GM10248 (cell line): ENCODE measurements at places on chromosomes 11 and 22.

DNA sequence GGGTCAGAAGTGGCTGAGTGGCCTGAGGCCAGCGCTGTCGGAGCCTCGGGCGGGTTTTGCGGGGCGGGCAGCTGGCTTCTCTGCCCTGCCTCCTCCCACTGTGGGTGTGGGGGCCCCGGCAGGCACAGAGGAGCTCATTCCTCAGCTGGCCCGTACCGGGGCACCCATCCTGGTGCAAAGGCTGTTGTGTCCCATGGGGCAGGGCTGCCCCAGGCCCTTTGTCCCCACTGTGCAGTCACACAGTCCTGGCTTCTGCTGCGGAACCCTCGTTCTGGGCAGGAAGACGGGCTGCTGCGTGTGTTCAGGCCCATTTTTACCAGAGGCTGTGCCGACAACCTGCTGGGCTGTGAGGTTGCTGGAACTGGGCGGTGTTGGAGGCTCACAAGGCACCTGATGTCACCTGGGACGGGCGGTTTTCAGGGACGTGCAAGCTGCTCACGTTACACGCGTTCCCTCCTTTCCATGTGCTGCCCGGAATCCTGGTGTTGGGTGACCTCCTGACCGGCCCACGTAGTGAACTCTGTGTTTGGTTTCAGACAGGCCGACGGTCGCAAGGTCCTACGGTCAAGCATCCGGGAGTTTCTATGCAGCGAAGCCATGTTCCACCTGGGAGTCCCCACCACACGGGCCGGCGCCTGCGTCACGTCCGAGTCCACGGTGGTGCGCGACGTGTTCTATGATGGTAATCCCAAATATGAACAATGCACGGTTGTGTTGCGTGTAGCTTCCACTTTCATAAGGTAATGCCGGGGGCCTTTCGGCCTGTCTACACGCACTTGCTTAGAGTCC lies 5.2 kb downstream of the SELENOO start:
- no peak for DNase-seq

GRCh38 chr11:72634472-72635095 lies 39.6 kb downstream of the PDE2A start:
- DNase-seq = no peak

DNA sequence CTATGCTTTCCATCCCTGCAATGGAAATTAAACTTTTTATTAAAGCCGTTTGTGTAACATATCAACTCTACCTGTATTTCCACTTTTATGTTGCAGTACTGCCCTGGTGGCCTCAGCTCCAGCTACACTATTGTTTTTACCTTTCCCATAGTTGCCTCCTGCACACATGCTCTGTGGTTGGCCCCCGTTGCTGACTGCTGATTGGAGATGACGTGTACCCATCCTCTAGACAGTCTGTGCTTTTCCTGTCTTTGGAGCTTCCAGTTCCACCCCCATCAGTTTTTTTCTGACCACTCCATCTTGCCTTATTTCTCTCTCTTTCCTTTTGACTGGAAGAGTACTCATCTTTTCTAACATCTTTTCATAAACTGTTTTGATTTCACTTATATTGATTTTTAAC lies 123.8 kb downstream of the TEAD1 start:
- DNase-seq = no peak

DNA sequence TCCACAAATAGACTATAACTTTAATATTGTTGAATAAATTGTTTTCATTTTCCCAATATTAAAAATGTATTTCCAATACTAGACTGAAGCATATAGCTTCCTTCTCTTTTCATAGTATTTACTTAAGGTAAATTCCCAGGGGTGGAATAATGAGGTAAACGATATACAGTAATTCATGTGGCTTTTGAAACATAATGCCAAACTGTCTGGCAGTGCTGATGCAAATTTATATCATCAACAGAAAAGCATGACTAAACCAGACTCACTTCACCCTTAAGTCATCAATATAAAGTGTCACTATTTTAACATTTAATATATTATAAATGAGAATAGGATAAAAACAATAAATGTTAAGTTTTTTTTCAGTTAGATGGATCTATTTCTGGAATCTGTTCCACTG lies 13.6 kb downstream of the C2CD3 start:
- no peak for DNase-seq

GRCh38 chr11:65912845-65913244 lies 6.0 kb downstream of the C11orf68 start:
- peak; percentile 52 for DNase-seq

- peak; percentile 39 for DNase-seq
Observed at GRCh38 chr11:33753304-33753967, 17.2 kb upstream of the CD59 start.

DNA sequence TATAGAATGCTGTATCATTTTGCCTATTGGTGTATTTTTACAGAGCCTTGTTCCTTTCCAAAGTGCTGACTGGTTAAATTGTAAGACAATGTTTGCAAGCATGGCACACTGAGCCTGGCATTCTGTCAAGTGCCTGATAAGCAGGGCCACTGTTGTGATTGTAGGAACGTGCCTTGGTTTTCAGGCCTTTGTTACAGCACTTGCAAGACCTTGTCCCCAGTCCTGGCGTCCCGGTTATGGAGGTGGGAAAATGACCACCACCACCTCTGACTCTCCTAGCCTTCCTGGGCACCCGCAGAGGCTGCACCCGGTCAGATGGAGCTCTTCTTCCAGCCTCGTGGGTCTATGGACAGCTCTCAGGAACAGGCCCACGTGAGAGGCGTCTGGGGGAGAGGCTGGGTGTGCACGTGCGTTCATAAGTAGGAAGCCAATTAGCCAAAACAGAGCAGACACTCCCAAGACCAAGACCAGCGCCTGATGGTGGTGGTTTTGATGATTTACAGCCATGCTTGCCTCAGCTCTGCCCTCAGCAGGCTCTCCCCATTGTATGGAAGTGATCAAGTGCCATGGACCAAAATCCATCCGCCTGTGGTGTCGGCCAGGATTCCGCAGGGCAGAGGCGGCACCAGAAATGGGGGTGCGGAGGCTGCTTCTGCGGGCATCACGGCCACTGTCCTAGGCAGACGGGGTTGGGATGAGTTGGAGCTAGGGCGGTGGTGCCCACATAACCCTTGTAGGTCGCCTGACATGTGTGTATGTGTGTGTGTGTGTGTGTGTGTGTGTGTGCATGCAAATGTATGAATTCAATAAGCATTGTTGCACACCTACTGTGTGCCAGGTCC lies 89.8 kb downstream of the RTL6 start:
- DNase-seq = no peak

- peak; percentile 80 for DNase-seq
Observed at GRCh38 chr11:2531277-2531986, 86.6 kb downstream of the KCNQ1 start.

DNA sequence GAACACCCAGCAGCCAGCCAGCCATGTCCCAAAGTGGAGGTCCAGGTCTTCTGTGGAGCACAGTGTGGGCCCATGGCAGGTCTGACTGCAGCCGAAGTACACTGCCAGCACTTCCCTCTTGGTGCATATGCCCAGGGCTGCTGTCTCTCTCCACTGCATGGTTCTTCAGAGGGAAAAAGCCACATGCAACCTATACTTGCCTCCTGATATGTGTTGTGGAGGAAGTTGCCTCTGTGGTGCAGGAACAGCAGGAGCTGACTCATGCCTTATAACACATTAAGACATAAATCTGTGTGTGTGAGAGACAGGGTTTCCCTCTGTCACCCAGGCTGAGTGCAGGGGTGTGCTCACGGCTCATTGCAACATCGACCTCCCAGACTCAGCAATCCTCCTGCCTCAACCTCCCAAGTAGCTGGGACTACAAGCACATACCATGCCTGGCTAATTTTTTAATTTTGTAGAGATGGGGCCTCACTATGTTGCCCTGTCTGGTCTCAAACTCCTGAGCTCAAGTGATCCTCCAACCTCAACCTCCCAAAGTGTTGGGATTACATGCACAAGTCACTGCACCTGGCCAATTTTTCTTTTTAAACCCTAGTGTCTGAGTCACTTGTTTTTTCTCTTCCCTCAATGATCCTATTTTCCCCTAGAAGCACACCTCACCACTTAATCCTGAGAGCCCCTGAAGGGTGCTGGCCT lies 98.8 kb downstream of the MPPED2 start:
- no peak for DNase-seq

DNA sequence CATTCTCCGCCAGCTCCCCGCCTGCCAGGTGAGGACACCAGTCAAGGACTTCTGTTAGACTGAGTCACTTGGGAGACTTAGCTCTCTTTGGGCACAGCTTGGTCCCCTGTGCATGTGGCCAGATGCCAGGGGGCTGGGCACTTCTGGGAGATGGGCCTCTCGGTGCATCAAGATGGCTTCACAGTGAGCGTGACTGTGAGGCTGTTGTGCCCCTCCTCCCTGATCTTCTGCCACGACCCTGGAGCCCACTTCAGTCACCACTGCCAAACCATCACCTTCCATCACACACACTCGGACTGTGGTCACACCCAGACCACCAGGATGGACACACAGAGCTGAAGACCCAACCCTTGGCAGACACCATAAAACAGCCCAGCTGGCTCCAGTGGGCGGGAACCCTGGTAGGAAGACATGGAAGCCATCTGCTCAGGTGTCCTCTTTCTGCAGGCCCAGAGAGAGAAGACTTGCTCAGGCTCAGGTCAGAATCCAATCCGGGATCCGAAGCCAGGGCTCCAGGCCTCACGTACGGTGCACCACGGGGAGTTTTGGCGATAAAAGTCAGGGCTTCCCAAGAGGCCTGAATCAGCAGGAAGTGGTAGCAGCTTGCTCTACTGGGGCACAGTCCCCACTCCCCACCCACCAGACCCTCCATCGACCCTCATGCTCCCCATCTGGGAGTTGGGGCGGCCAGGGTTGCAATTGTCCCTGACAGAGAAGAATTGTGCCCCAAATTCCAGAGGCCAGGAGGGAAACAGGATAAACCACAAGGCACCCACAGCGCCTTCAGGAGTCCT lies 29.8 kb upstream of the CD5 start:
- no peak for DNase-seq

- no peak for DNase-seq
Observed at GRCh38 chr11:121958971-121959325, 157.1 kb downstream of the BLID start.

DNA sequence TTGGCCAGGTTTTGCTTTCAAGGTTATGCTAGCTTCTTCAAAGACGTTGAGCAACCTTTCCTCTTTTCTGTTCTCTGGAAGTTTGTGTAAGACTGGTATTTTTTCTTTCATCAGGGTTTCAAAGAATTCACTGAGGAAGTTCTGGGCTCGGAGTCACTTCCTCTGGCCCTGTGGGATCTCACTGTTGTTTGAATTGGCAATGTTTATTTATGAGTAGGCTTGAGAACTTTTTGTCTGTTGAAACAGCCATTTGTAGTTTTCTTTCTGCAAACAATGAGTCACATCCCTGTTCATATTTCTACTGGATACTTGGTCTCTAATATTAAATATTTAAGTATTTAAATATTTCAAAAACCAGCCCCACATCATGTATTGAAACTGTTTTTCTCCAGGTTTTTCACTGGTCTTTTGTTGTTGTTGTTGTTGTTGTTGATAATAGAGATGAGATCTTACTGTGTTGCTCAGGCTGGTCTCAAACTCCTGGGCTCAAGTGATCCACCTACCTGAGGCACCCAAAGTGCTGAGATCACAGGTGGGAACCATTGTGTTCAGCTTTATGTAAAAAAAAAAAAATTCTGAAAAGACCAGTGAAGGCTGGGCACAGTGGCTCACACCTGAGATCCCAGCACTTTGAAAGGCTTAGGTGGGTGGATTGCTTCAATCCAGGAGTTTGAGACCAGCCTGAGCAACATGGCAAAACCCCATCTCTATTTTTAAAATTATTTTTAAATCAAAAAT lies 26.9 kb downstream of the SUSD2 start:
- DNase-seq = no peak

- no peak for DNase-seq
Observed at GRCh38 chr11:123404676-123405075, 25.4 kb upstream of the GRAMD1B start.

- no peak for DNase-seq
Observed at GRCh38 chr11:57648801-57649735, 644 bp downstream of the YPEL4 start.

- DNase-seq = no peak
Observed at GRCh38 chr22:19691721-19692341, 22.5 kb upstream of the SEPTIN5 start.

GRCh38 chr22:30088468-30088867 lies 8.2 kb downstream of the HORMAD2 start:
- DNase-seq = no peak

- DNase-seq = no peak
Observed at GRCh38 chr11:117524468-117525183, 197.0 kb downstream of the CEP164 start.

DNA sequence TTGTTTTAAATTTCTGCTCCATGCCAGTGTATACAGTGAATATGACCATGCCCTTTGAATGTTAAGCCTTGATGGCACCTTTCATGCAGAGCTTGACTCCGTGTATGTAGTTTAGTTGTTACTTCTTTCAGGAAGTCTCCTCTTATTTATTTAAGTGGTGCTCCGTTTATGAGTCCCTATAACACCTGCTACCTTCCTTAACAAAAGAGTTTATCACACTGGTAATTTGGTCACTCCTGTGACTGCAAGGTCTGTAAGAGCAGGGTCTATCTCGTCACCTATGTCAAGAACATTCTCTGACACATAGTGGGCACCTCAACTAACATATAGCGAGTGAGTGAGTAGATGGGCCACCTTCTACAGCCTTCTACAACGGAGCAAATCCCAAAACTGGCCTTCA lies 152.5 kb downstream of the CCDC34 start:
- no peak for DNase-seq

DNA sequence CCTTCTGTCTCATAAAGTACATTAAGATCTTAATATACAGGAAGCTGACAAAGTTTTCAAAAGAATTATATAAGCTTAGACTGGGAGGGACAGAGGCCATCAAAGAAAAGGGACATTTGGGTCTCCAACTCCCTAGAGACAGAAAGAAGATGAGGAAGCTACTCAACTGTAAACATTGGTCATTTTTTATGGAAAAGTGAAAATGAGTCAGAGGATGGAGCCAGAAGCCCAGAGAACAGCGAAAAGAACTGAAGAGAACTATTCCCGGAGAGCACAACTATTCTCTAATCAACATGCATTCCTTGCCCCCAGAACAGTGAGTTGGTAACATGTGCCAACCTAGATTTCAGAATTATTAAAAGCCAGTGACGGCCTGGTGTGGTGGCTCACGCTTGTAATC lies 779.3 kb downstream of the DLG2 start:
- no peak for DNase-seq

GRCh38 chr11:131449036-131450019 lies 78.9 kb downstream of the NTM start:
- DNase-seq = no peak

- no peak for DNase-seq
Observed at GRCh38 chr11:130498181-130498580, 49.7 kb downstream of the ADAMTS15 start.

- peak; percentile 92 for DNase-seq
Observed at GRCh38 chr11:68038718-68039525, at the start of gene TCIRG1. Gene TCIRG1 (plus strand): TSS chr11:68039025. CDS start chr11:68041272, 2,247 bp downstream.

- no peak for DNase-seq
Observed at GRCh38 chr22:36029406-36029755, 757 bp upstream of the RBFOX2 start.

GRCh38 chr11:11733246-11733747 lies 108.5 kb upstream of the USP47 start:
- no peak for DNase-seq
